Stimulated activated CD8-positive, alpha-beta memory T cell treated with anti-CD3 and anti-CD28 coated beads, Interleukin-12 subunit alpha, Interleukin-12 subunit beta, amount 100 ng/mL, for 1 hour (primary cell): ENCODE measurements at places on chromosomes 2 and 18.

- peak; percentile 53 for DNase-seq
Measured at GRCh38 chr2:73984203-73984921, at the start of gene TET3. Gene TET3, plus strand, starts transcription at chr2:73984910. Its CDS starts 1,494 bp downstream, at chr2:73986404.

- DNase-seq = no peak
Measured at GRCh38 chr2:240604291-240604938, 17.9 kb downstream of the CAPN10 start.

DNA sequence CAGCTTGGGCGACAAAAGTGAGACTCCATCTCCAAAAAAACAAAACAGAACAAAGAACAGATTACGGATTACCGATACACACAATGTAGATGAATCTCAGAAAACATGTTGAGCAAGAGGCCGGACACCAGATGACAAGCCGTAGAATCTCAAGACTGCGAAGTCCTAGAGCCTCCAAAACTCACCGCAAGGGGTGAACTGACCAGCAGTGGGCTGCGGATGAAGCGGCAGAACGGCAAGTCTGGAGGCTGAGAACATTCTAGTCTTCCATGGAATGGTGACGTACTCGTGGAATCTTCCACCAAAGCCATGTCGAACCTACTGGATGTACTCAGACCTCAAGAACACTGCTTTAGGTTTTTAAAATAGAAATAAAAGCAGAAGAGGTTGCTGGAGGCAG is 198.8 kb downstream of the NDUFA10 start:
- no peak for DNase-seq

GRCh38 chr2:68351997-68352396 is 13.1 kb upstream of the PLEK start:
- no peak for DNase-seq

GRCh38 chr2:146287281-146287680 is 1557.5 kb upstream of the ACVR2A start:
- no peak for DNase-seq

DNA sequence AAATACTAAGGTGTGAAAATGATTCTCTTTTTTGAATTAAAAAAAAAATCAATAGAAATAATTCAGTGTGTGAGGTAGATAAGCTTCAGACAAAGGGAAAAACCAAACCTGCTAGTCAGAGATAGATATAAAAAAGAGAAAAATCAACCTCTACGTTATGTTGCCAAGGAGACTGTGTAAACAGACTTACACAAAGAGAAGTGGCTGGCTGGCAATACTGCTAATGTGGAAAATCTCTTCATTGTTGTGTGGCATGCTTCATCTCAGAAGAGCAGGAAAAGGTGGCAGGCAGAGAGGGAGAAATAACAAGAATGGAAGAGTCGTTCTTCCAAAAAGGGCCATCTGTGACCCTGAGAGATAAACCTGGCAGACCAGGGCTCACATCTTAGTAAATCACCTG is 200.8 kb downstream of the SLC8A1 start:
- no peak for DNase-seq

- no peak for DNase-seq
Measured at GRCh38 chr18:48803518-48803917, 147.2 kb downstream of the SMAD7 start.

- no peak for DNase-seq
Measured at GRCh38 chr2:210227290-210228088, 2.2 kb upstream of the ACADL start.

- DNase-seq = no peak
Measured at GRCh38 chr18:66346833-66347588, 256.9 kb downstream of the CDH19 start.

GRCh38 chr2:81077396-81077795 is 772.8 kb upstream of the LRRTM1 start:
- no peak for DNase-seq

- no peak for DNase-seq
Measured at GRCh38 chr2:227430639-227431038, 41.3 kb upstream of the AGFG1 start.

DNA sequence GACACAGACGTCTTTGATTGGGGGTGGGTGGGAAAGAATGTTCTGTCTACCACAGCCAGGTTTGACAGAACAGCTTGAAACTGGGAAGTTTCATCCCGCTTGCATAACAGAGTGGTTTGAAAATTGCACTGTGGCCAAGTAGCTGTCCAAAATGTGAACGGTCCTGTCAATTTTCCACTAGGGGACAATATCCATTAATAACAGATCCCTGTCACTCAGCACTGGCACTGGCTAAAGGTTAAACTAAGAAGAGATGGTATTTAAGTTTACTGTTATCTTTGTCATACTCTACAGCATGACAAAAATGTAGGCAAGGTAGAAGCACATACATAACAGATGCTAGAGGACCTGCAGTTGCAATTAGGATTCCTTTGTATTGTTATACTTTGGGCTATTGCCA is 55.6 kb upstream of the ACMSD start:
- no peak for DNase-seq

DNA sequence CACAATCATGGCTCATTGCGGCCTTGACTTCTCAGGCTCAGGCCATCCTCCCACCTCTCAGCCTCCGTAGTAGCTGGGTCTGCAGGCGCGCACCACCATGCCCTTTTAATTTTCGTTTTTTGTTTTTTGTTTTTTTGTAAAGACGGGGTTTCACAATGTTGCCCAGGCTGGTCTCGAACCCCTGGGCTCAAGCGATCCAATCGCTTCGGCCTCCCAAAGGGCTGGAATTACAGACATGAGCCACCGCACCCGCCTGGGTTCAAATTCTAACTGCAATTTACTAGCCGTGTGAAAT is 12.3 kb upstream of the DCTN1 start:
- no peak for DNase-seq

- DNase-seq = peak; percentile 61
Measured at GRCh38 chr2:127415593-127416505, 2.4 kb upstream of the PROC start.

- no peak for DNase-seq
Measured at GRCh38 chr2:159446201-159446600, 159.7 kb upstream of the WDSUB1 start.

DNA sequence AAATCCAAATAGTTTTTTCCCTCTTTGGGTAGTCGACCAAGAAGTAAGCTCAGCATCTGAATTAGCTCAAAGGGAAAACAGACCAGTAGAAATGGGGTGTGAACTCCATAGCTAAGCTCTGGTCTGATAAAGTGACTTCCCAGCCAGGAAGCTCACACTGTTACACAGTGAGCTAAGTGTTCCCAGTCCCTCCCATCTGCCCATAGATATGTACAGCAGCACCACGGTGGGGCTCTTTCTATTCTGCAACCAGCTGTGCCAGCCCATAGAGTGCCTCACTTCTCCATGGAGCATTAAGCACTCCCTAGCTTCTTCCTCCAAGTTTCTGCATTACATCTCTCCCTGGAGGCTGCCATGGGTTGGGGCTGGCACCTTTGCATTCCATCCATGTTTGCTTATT is 27.6 kb upstream of the NEMP2 start:
- DNase-seq = no peak

DNA sequence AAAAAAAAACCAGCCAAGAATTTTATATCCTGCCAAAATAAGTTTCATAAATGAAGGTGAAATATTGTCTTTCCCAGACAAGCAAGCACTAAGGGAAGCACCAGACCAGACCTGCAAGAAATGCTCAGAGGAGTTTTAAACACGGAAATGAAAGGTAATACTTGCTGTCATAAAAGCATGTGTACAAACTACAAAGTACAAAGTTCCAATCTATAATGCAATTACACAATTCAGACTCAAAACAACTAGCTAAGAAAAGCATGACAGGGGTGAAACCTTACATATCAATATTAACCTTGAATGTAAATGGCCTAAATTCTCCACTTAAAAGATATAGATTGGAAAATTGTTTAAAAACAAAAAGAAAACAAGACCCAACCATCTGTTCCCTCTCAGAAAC is 45.0 kb upstream of the ASXL3 start:
- DNase-seq = no peak

GRCh38 chr2:173874894-173875237 is 90.3 kb downstream of the SP3 start:
- DNase-seq = no peak

DNA sequence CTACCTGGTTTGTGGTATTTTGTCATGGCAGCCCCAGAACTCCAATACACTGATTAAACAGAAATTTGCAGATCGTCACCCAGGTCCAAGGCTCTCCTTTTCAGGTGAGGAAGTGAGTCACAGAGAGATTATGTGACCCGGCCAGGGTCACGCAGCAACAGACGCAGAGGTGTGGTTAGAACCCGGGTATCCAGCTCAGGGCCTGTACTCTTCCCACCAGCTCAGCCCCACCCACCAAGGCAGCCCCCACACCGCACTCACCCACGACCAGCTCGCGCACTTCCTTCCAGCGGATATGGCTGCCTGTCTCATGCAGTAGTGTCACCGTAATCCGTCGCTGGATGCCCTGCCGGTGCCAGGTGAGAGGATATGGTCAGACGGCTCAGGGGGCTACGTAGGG is 48.1 kb downstream of the AQP12A start:
- DNase-seq = no peak
